ENCODE measurements at places on chromosomes 2 and 18. TPM values are rescaled to one million over a fixed set of nuclear protein-coding genes. Genes with fewer than 3 reads are reported as not detected.

- no peak for DNase-seq
These were observed 518.2 kb upstream of the SOX11 start for GRCh38 chr2:5173876-5174535.

DNA sequence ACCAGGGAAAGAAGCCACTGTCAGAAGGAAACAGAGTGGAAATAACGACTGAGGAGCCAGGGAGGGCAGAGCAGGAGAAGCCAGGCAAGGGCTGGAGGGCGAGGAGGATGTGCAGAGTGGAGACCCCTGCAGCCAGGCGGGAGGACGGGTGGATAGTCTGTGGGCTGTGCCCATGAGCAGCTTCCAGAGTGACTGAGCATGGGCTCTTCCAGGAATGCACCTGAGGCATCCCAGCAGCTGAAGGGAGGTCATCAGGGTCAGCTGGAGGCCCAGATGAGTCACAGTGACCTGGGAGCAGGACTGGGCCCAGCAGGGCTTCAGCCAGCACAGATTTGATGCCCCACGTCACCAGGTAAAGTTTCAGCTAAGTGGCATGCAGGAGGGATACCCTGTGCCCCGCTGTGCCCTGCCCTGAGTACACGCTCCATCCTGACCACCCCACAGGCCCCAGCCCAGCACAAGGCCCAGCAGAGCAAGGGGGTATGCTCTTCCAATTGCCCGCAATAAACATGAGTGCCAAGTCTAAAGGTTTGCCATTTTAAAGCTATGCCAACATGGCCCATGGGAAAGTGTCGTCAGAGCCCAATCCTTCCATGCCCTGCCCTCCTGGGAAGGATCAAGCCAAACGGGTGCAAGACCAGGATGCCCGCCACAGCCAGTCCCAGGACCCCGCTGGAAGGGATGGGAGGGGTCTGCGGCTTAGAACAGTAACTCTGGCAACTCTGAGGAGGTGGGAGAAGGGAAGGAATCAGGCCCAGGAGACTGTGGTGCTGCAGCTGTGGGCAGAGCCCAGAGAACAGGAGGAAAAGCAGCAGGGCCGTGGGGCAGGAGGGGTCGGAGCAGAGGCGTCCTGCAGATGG lies 85.7 kb downstream of the SEPTIN10 start:
- DNase-seq = no peak

GRCh38 chr2:46458763-46459500 lies 20.4 kb upstream of the TMEM247 start:
- DNase-seq = no peak

GRCh38 chr2:168203762-168204693 lies 43.4 kb downstream of the STK39 start:
- DNase-seq = no peak

DNA sequence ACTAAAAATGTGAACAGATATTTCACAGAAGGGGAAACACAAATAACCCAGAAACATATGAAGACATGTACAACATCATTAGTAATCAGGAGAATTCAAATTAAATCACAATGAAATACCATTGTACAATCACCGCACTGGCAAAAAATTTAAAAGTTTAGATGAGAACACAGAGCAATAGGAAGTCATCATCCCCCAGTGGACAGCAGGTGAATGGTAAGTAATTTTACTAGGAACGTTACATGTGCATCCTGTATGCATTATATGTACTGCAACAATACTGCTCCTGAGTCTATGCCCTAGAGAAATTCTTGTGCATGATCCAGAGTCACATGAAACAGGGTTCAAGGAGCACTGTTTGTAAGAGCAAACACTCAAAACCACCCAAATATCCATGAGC lies 713.8 kb downstream of the NRXN1 start:
- no peak for DNase-seq

DNA sequence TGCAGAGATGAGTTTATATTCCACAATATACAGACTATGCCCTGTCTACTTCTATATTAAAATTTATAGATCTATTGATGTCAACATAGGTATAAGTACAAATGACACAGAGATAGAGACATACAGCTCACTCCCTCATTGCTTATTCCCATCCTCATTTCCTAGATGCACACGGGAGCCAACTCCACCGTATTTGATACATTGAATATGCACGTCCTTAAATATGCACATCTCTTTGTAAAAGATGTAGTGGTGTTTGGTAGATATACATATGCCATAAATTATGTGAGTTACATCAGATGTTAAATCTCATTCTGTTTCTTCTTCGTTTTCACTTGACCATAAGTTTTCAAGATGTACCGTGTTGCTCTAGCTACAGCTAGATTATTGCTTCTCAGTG lies 179.2 kb upstream of the RAB6C start:
- DNase-seq = no peak

SERPINE2 gene
- 101 TPM for total RNA-seq

DNA sequence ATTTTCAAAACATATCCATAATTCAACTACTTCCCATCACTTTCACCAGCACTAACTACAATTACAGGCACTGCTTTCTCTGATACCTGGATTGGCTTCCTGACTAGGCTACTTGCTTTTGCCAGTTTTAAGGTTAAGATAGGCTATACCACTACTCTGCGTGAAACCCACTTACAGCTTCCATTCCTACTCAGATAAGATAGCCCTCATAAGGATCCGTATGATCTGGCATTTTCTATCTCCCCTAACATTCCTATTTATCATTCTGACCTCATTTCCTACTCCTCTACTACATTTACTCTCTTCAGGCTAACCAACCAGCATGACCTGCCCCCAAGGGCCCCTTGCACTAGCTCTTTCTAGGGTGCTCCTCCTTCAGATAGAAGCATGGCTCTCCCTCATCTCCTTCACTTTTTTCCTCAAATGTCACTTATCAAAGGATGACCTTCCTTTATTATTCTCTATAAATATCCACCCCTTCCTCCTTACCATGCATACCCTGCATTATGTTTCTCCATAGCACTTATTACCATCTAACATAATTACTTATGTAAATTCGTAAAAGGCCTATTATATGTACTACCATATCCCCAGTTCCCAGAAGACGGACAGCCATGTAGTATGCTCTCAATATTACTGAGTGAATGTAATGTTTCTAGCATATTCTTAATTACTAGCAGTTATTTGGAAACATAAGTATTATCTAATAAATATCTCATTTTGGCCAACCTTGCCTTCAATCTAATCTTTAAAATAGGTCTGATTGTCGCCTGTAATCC lies 4.4 kb downstream of the TIA1 start:
- no peak for DNase-seq

CDCA7 gene
- total RNA-seq = 0.56 TPM

Data from ovary (tissue), 10 donors.